ENCODE measurements at places on chromosomes 16 and 17. TPM values are rescaled to one million over a fixed set of nuclear protein-coding genes. Genes with fewer than 3 reads are reported as not detected.
A peak's percentile ranks its signal among the peaks of the same experiment; 100 is the strongest.

NTN1 gene
- total RNA-seq = 6.8 TPM

- peaks cover 4% of the 10 kb centered on the region for H3K4me1 ChIP-seq
- H3K27me3 ChIP-seq = no peaks in the 10 kb centered on the region
- no peaks in the 10 kb centered on the region for H3K36me3 ChIP-seq
- peak overlapping the region; percentile 37 for H3K4me3 ChIP-seq
These were observed 23.9 kb upstream of the HEATR6 start for GRCh38 chr17:60102632-60103096.

DNA sequence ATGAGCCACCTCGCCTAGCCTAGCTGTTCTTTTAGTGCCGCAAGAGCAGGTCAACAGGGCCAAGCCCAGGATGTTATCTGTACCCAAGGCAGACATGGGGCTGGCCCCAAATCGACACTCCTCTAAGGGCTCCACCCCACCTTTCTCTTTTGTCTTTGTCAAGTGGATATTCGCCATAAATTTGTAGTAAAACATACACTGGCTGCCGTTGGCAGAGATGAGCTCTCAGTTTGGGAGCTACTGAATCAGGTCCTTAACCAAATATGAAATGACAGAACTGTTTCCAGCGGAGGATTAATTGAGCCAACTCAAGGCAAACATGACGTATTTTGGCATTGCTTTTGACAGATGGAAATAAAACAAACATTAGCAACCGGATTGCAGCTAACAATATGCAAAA is 556.9 kb upstream of the CDH5 start:
- DNase-seq = no peak
- no peaks in the 10 kb centered on the region for H3K36me3 ChIP-seq
- no peak overlapping the region for H3K4me3 ChIP-seq
- no peaks in the 10 kb centered on the region for H3K4me1 ChIP-seq
- H3K27me3 ChIP-seq = no peaks in the 10 kb centered on the region

DNA sequence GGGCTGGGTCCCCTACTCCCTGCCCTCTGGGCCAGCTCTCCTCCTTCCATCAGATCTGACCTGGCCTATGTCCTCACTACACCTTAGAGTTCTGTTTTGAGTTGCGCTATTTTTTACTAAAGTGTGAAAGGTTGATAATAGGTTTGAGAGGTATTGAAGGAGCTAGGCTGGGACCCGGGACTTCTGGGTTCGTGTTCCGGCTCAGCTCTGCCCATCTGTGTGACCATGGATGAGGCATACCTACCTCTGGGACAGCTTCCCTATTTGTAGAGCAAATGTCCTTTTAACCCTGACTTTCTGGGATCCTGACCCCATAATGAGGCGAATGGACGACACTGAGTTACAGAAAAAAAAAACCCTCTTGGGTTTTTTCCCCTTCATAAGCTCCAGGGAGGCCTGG is 36.0 kb downstream of the IL21R start:
- no peaks in the 10 kb centered on the region for H3K4me1 ChIP-seq
- DNase-seq = no peak
- H3K27me3 ChIP-seq = no peaks in the 10 kb centered on the region

DNA sequence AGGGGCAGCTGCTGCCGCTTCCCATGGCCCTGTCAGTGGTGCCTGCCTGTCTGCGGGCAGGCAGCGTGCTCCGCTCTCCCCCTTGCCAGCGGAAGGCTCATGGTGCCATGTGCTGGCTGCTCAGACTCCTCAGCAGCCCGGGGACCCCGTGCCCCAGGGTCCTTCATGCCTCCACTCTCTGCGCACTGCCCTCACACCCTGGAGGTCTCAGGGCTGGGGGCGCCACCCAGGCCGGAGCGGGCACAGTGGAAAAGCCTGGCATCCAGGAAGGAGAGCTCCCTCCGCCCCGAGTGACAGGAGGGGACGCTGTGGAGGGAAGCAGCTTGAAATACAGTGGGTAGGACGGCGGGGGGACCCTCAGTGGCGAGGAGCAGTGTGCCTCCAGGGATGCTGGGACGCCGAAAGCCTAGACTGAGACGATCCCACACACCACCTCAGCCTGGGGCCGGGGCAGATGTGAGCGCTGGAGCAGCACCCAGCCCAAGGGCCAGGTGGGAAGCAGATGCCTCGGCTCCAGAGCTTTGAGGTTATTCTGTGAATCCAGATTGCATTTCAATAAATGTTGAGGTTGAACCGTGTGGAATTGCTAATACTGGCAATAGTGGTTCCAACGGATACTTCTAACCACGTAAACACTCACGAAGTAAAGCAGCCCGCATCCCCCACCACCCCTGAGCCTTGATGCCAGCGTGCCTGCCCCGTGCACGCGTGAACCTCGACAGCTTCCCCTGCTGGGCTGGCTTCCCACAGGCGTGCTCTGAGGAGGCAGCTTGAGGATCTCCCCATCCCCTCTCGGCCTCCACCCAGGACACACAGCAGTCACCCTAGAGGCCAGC is 6.5 kb downstream of the TMEM204 start:
- peaks cover 4% of the 10 kb centered on the region for H3K4me1 ChIP-seq
- H3K36me3 ChIP-seq = no peaks in the 10 kb centered on the region
- DNase-seq = no peak
- no peak overlapping the region for H3K4me3 ChIP-seq

DNA sequence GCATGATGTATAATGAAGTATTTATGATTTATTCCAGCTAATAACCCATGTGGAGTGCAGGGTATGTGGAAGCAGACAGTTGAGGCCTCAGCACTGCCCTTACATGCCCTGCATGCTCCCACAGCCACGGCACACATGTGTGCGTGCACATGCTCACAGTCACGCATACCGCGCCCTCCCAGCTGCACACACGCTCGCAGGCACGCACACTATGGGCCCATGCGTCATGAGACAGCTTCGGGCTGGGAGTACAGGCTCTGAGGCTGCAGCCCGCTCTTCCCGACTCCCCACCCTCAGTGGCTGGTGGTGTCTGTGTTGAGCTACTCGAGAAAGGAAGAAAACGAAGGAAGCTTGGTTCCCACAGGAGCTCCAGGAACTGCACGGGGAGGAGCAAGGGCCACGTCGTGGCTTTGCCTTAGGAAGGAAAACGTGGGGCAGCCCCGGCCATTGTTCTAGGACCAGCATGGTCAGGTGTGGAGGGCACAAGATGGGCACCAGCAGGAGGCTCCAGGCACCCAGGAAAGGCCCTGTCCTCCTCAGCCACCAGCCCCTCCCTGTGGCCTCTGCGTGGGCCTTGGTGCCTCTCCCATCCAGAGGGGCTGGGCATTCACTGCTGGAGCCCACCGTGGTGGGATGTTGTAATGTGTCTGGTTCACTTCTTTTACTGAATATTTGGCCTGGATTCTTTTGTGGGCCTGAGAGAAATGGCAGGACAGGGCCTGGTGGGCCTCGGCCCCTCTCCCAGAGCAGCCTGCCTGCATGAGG is 27.5 kb upstream of the CDH15 start:
- no peaks in the 10 kb centered on the region for H3K4me1 ChIP-seq
- no peaks in the 10 kb centered on the region for H3K36me3 ChIP-seq
- no peak overlapping the region for H3K4me3 ChIP-seq
- no peak for DNase-seq
